ENCODE measurements at places on chromosomes 12 and 14. TPM values are rescaled to one million over a fixed set of nuclear protein-coding genes. Genes with fewer than 3 reads are reported as not detected.

The PPP1R3E gene
- total RNA-seq, result 5.8 TPM

GRCh38 chr12:116615141-116615861 lies 56.1 kb downstream of the MAP1LC3B2 start:
- no peak for DNase-seq

GRCh38 chr12:48545833-48546469 lies 20.5 kb downstream of the OR8S1 start:
- DNase-seq, result no peak

The C3AR1 gene
- 3.1 TPM for total RNA-seq

The GARIN6 gene
- not detected for total RNA-seq

The SERPINA12 gene
- total RNA-seq, result not detected

Data from occipital lobe (tissue), 3 donors.